Right renal pelvis (tissue), 4 donors: ENCODE measurements at places on chromosomes 11 and 22.

DNA sequence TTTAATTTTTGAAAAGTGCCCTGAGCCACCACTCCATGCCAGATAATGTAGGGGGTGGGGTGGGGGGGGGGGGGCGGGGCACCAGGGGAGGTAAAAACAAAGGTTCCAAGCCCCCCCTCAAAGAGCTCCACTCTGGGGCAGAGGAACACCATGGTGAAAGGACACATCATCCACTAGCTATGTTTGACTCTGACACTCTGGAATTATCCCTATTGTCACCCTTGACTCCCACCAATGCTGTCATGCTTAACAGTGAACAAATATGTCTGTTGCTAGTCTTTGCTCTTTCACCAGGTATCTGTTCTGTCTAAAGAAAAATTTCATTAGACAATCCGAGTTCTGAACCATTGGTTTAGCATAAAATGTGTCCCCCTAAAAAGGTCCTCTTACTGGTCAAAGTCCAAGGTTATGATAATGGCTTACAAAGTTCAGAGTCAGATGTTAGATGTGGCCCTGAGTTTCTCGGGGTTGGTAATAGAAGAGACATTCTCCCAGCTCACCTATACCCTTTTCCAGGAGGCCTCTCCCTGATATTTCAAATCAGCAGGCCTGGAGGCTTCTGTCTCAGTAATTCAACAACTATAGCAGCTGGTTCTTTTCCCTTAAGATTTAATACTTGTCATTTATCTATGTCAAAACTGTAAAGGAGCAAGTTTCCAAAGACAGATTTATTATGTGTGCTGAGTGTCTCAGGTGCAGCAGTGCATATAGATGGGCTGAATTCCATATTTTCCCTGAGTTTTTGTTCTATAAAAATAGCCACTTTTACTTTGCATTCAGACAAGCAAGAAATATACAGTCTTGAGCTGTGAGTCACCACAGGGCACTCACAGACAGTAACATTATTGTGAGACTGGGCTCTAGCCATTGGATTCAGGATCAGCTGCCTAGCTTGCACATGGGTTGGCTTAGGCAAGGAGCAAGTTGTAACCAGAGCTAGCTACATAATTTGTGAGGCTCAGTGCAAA, 174.1 kb downstream of the CSNK2A3 start:
- no peak for DNase-seq

DNA sequence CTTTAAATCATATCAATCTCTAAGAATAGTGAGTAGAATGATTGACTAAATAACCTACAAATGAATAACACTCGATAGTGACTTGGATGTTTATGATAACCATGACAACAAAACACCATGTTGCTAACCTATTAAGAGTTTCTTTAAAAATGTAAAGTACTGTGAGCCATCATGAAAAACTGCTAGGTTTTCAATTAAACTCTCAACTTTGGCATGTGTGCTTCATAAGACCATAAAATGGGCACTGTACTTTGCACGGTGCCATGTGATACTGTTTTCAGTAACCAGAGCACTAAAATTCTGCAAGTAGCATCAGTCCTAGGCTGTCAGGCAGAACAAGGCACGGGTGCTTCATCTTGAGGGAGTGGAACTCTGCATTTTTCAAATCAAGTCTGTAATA, 96.2 kb upstream of the TRIM77 start:
- no peak for DNase-seq

GRCh38 chr11:16861862-16862261, 123.4 kb downstream of the C11orf58 start:
- DNase-seq: no peak

GRCh38 chr11:58659910-58660570, 37.6 kb downstream of the CNTF start:
- DNase-seq: no peak

GRCh38 chr11:12430351-12430750, 53.0 kb downstream of the PARVA start:
- no peak for DNase-seq

GRCh38 chr11:58900479-58901420, 38.5 kb upstream of the GLYATL1 start:
- DNase-seq: peak; percentile 80

DNA sequence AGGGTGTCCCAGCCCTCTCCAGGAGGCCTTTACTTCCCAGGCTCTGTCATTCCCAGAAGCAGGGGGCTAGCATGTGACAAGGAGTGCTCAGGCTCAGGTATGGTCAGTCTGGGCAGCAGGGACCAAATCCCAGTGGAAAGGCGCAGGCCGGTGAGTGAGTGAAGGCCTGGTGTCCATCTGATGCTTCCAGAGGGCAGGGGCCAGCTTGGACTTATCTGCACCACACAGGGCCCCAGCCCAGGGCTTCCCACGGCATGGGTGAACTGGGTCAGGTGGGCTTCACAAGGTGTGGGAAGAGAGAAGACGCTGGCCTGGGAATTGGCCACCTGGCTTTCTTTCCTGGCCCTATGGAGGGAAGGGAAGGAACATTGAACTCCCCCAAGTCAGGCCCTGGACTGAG, 20.4 kb upstream of the APOBEC3A start:
- DNase-seq: no peak

- DNase-seq: no peak
These were observed 403.4 kb upstream of the B3GAT1 start for GRCh38 chr11:134815404-134815803.

GRCh38 chr22:23179381-23180299, 669 bp upstream of the BCR start:
- no peak for DNase-seq

GRCh38 chr22:27540656-27541396, 260.7 kb downstream of the MN1 start:
- DNase-seq: no peak

DNA sequence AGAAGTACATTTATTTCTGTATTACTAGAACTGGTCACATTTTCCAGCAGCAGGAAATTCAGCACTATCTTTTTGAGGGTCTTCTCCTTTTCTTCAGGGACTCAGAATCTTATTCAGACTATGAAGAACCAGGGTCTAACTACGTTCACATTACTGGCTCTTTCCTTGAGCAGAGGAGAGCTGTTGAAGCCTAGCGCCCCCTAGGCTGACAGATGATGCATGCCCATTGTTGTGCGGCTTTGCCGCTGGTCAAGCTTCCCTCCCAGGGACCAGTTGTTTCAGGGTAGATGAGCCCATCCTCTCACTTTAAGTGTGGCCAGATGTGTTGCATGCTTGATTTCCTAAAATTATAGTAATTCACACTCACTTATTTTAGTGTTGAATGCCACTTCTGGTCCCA, 168.2 kb upstream of the PDGFD start:
- DNase-seq: no peak

DNA sequence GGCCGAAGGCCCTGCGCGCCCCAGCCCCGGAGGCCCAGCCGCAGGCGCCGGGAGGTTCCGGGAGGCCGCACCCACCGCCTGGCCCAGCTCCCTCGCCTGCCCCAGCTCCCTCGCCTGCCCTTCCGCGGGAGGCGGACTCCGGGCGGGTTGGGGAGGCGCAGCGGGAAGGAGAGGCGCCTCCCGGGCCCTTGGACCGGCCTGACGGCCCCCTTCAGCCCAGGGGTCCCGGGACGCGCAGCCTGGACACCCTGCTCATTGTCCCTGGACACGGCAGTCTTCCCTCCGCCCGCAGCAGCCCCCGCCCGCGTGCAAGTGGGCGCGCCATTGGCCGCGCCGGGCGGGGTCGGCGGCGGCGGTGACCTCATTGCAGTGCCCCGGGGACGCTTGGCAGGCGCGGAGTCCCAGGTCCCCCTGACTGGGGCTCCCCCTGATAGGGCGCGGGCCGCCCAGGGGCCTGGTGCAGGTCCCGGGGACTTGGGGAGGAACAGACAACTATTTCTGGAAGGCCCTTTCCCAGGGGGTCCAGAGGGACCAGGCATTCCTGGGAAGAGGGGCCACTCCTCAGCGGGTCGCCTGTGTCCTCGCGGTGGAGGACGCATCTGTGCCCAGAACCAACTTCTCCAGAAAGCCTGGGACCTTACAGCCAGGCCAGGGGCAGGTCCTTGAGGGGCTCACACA, 501 bp downstream of the CD151 start:
- DNase-seq: no peak

DNA sequence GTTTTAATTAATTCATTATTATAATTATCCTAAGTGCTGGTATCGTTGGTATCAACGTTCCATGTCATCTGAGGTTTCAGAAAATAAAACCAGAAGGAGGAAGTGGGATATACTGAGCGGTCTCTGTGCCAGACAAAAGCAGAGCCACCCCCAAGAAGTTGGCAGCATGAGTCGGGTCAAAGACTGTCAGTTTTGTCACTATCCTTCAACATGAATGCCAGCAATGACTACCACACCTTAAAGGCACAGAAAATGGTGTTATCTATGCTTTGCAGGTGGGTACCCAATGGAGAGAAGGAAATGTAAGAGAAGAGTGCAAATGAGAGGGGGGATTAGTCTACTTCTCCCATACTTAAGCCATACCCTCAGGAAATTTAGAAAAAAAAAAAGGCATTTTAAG, 408.5 kb downstream of the OPCML start:
- DNase-seq: no peak

GRCh38 chr11:111977146-111978027, 40.2 kb downstream of the DIXDC1 start:
- no peak for DNase-seq

GRCh38 chr11:117819096-117820040, 5.2 kb downstream of the FXYD2 start:
- DNase-seq: peak; percentile 74

- DNase-seq: no peak
These were observed 9.1 kb downstream of the FAM111A start for GRCh38 chr11:59151761-59152160.

- DNase-seq: no peak
These were observed 16.8 kb upstream of the B4GALNT4 start for GRCh38 chr11:352456-353031.

DNA sequence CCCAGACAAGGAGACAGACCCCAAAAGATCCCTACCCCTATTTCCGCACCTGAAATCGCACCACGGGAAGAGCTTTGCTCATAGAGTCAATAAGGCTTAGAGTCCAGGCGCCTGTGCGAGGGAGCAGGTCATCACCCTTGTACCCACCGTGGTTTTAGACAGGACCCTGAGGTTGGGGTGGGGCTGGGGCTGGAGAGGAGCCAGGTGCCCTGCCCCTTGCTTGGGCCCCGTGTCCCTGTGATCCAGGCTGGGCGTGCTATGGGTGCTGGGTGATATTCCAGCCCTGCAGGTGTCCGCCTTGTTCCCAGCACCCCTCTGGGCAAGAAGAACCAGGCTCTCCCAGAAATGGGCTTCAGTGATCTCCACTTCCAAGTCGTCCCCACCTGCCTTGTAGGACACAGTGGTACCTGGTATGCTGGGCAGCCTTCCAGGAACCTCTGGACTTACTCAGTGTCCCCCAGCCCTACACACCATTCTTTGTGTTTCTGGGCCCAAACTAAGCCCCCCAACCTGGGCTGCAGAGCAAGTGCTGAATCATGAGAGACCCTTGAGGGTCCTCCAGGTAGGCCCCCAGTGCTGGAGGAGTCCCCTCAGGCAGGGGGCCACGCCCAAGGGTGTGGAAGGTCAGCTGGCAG, 4.5 kb downstream of the CD81 start:
- no peak for DNase-seq

- no peak for DNase-seq
These were observed 85.8 kb downstream of the FANCF start for GRCh38 chr11:22539821-22540256.

GRCh38 chr22:42185915-42186439, 55.4 kb upstream of the CYP2D6 start:
- no peak for DNase-seq

DNA sequence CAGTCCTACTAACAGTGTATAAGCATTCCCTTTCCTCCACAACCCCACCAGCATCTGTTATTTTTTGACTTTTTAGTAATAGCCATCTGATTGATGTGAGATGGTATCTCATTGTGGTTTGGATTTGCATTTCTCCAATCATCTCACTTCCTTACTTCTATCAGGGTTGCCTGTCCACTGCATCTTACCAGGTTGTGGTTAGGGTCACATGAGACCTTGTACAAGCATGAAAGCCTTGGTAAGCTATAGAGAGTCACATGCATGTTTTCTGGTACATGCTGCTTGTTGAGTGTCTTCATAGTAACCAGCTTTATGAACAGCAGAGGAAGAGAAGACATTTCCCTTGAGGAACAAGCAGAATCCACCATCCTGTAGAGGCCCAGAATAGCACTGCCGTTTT, 102.9 kb upstream of the PAX6 start:
- DNase-seq: no peak

GRCh38 chr11:119371778-119372182, 9.7 kb downstream of the USP2 start:
- no peak for DNase-seq

GRCh38 chr11:4677948-4678347, 19.7 kb downstream of the OR51E2 start:
- DNase-seq: peak; percentile 44

GRCh38 chr22:46373921-46374662, 38.6 kb downstream of the TRMU start:
- no peak for DNase-seq

DNA sequence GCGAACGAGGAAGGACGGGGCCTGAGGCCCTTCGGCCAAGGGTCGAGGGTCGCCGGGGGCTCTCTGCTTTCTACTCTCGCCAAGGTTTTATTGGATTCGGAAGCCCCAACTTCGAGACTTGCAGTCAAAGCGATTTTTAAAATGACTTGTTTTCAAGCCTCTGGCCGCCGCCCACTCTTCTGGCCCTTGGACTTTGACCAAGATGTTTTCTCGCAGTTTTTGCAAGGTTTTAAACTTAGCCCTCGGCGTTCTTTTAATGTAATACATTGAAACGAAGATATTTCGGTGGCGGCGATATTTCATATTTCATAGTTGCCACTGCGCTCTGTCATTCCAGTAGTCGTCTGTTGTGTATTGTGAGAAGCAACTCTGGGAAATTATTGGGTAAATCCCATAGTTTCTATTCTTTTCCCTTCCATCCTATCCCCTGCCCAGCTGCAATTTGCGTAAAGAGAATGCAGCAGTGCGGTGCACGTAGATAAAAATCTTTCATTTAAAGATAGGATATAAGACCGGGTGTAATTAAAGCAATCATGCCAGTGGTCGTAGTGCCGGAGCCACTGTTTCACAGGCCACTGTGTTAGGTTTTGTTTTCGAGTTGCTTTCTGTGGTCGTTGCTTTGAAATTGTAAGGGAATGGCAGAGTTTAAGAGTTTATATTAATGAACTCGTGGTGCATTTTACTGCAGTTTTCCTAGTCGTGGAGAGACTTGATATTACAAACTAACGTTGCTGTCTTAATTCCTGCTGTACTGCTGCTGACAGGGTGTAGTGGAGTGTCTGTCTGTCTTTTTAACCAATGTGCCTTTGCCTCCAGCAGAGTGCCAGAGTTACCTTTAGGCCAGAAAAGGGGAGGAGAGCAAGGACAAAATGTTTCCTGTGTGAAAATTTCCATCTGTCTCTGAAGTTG, 702 bp downstream of the BIRC2 start:
- DNase-seq: peak; percentile 38

GRCh38 chr11:117910525-117910924, 18.7 kb downstream of the TMPRSS13 start:
- no peak for DNase-seq

- DNase-seq: no peak
These were observed 55.1 kb downstream of the SESN3 start for GRCh38 chr11:95175818-95176380.

- peak; percentile 14 for DNase-seq
These were observed 11.6 kb downstream of the MMP3 start for GRCh38 chr11:102831489-102832440.
